Activated gamma-delta T cell (primary cell): ENCODE measurements at places on chromosomes 16 and 17.

DNA sequence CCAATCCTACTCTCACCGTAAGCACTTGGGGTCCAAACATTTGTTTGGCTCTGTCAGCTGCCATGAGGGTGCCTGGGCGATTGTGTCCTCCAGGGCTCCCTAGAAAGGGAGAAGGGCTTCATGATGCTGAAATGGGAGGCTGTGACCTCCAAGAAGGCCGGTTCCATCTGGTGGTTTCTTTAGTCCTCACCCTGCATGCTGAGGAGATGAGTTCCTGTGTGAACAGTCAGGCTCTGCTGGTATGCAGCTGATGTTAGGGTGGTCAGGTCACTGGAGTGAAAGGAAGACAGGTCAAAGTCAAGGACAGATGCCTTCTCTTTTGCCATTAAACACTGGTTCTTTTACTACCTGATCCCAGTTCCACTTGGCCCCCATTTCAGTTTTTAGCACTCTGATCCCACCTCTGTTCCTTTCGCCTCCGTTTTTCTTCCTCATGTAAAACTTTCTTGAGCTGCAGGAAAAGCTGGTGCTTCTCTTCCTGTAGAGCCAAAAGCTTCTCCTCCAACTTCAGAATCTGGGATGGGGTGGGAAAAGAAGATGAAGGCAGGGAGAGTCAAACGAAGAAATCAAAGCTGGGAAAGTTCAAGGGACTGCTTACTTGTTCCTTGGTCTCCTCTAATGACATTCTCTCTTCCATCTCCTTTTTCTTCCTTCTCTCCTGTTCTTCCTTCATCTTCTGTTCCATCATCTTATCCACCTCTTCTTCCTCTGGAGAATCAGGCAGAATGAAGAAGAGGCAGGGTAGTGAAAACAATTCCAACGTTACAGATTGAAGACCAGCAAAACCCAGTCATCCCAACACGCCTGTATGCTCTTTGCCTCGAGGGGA lies 1.1 kb downstream of the GPS2 start:
- DNase-seq: no peak

- no peak for DNase-seq
These were observed 10.8 kb upstream of the ANKS4B start for GRCh38 chr16:21222495-21223337.

- DNase-seq: no peak
These were observed 4.3 kb downstream of the IQCK start for GRCh38 chr16:19722269-19722952.

GRCh38 chr17:82974136-82974952 lies 105.1 kb upstream of the METRNL start:
- no peak for DNase-seq

GRCh38 chr16:88812513-88813268 lies 963 bp upstream of the APRT start:
- DNase-seq: no peak
